ENCODE measurements at places on chromosomes 11 and 22.

DNA sequence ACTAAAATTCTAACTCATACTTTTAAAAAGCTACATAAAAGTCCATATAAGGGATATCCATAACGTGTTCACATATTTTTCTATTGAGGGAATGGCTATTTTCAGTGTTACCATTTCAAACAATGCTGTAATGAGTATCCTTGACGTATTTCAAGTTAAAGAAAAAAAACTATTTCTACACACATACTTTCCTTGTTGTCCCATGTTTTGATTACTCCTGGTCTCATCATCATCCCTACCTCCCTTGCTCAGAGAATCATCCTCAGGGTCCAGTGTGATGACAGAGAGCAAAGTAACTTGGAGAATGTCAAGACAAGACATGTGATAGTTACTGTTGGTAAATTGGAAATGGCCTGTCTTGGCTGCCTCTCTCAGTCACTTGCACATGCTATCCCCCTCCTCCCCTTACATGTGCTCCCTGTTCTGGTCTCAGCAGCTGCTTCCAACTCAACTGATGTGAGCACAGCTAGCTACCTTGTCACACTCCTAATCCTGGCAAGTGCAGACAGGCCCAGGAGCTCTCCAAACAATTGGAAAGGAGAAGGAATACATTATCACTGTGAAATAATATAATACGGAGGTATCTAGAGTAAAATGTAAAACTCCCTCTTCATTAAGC is 21.8 kb downstream of the NUMA1 start:
- no peak for DNase-seq

DNA sequence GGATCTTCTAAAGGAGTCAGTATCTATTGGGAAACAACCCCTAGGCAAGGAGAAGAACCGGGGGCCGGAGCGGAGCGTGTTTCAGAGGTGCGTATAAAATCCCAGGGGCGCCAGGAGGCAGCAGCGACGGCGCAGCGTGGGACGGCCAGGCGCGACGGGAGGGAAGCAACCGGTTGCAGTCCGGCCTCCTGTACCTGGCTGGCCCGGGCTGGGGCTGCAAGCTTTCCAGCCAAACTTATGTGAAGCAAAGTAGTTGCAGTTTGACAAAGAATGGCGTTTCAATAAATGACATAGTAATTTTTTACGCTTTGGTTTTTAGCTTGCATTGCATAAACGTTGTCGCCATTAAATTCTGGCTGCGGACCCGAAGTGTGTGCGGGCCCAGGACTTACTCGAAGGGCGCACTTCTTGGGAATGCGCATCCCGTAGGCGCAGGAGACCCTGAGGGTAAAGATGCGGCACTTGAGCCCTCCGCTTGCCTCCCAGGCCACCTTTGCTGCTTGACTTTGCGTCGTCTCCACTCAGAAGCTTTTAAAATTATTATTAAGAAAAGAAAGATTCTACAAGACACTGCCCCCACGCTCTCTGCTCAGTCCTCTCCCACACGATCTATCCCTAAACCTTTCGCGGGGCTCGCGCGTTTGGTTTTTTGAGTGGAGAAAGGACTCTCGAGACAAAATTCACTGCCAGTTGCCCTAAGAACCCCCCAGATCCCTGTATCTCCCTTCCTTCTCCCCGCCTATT is 1.6 kb upstream of the WT1 start:
- no peak for DNase-seq

DNA sequence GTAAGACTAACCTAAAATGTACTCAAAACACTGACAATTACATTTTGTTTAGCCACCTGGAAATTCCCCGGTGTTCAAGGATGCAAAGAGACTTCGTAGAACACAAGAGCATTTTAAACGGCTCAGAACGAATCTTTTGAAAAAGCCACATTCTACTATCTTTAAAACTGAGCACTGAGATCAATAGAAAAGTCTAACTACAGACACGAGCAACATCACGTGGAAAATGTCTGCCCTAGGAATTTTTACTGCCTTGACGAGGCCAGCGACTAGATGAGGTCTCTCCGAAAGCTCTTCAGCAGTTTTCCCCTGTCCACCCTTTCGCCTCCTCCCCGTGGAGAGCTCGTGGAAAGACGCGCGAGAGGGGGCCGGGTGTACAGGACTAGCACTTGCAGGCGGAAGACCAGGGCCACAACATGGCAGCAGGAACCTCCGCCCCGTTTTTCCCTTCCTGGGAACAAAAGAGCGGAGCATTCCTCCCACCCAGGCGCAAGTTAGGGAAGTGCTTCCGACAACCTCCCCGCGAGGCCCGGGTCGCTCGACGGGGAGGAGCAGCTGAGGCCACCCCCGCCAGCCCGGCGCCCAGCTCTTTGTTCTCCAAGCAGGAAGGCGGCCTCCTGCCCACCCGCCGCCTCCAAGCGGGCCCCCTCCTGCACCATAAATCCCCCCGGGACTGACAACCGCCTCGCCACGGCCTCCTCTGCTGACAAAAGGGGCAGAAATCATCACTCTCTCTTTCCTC is 1.1 kb downstream of the EIF4G2 start:
- no peak for DNase-seq

DNA sequence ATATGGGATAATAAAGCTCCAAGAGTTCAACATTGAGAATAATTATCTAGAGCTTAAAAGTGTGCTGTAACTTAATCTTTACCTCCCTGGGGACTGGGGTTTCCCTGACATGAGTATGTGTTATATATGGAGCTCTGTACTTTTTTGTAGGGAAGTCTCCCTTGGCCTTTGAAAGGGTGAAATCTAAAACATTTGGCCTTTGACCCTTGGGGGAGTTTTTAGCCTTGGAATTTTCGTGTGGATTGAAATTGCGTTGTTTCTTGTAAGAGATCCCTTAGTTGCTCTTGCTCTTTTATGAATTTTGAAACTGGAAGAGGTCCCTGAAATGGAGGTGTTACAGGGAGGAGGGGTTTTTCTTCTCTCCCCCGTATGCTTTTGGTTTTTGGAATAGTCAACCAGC is 450.0 kb downstream of the NELL1 start:
- DNase-seq: no peak

- no peak for DNase-seq
Measured at GRCh38 chr11:62131170-62131464, 7.3 kb downstream of the INCENP start.

GRCh38 chr11:1889224-1889930 is 2.3 kb downstream of the PRR33 start:
- no peak for DNase-seq

DNA sequence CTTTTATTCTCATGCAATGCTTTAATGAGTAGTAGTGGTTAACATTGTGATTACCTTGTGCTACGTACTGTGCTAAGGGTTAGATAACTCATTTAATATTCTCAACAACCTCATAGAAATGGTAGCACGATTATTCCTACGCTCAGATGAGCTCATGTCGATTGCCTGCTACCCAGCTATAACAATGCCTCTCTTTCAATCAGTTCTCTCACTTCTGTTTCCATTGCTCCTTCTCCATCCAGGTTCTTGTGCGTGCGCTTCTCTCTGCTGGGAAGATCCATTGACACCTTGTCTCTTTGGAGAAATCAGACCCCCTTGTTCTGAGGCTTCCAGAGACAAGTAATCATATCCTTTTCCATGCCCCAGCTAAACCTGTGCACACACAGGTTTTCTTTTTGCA is 120.8 kb downstream of the NECTIN1 start:
- DNase-seq: no peak

GRCh38 chr22:48368975-48369525 is 1458.6 kb downstream of the BRD1 start:
- no peak for DNase-seq

DNA sequence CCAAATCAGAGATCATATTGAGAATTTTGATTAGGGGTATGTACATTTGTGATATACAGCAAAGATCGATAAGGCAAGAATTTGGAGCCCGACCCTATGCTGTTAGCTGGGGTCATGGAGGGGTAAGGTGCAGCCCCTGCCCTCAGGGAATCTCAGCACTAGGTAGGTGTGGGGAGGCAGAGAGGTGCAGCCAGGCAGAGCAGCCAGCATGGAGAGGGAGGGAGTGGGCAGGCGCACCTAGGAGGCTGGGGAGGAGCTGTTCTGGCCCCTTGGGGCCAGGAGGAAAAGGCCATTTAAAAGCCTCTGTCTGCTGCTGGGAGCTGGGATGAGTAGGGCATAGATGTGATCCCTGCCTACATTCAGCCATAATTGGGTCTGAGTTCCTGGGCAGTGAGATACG is 293.0 kb downstream of the TBC1D22A start:
- no peak for DNase-seq

DNA sequence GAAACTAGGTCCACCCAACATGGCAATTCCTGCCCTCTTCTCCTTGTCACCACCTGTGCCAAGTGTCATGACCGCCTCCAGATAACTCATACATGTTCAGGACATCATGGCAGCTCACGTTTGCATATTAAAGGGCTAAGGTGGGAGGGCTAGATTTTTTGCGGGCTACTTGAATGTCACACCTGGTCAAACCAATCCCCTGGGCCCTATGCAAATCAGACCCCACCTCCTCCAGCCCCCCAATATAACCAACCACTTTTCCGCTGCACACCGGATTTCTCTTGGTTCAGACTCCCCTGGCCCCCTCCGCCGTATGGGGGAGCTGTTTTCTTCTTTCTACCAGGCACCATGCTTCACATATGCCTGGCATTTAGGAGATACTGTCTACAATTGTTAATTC is 12.6 kb downstream of the UPB1 start:
- no peak for DNase-seq

GRCh38 chr22:49051491-49052022 is 776.1 kb downstream of the BRD1 start:
- DNase-seq: no peak

GRCh38 chr11:61732705-61733104 is 19.7 kb upstream of the MYRF start:
- DNase-seq: no peak

GRCh38 chr22:37609240-37610152 is 862 bp downstream of the GGA1 start:
- DNase-seq: no peak

DNA sequence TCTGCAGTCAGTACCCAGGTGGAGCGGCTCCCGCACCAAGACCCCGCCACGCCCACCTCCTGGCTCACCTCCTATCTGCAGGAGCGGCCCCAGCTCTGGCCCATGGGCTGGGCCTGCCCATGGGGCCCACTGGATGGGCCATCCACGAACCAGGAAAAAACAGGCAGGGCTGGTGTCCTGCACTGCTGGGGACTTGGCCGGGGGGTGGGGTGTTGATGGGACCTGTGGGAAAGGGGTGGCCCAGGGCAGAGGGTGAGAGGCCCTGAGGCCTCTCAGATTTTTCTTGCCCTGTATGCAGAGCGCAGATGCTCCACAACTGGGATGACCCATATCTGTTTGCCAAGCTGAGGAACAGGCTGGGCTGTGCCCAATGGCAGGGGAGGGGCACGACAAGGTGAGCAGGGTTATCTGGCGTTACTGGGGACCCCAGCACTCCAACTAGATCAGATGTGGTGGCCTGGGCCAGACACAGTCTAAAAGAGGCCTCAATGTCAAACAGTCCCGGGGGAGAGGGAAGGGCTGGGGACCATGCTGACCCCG is 2.7 kb upstream of the PIM3 start:
- DNase-seq: no peak

GRCh38 chr11:18958221-18958910 is 19.2 kb upstream of the MRGPRX1 start:
- DNase-seq: no peak

- no peak for DNase-seq
Measured at GRCh38 chr11:63549411-63549810, 12.8 kb downstream of the PLAAT4 start.

- DNase-seq: no peak
Measured at GRCh38 chr22:19373450-19373849, 58.1 kb downstream of the HIRA start.

- no peak for DNase-seq
Measured at GRCh38 chr11:123546515-123546914, 107.9 kb downstream of the SCN3B start.
